ENCODE measurements at places on chromosomes 2 and 18. TPM values are rescaled to one million over a fixed set of nuclear protein-coding genes. Genes with fewer than 3 reads are reported as not detected.

DNA sequence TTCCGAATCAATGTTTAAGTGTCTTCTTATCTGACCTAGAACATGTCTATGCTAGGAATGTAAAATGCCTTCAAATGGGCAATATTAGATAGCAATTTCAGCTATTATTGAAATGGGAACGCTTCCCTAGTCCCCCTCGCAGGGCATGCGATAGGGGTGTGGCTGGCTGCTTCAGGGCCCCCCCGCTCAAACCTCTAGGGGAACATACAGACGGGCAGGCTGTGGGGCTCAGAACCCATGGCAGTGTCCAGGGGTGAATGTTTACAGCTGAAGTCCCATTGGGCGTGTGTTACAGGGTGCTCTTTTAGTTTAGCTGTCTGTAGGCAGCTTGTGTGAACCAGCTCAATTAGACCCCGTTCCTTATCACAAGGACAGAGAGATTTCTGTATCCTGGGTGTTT is 315.9 kb downstream of the DSEL start:
- DNase-seq: no peak

- no peak for DNase-seq
These were observed 322.3 kb downstream of the TSN start for GRCh38 chr2:122077771-122078170.

GRCh38 chr2:127146071-127146725 is 39.2 kb upstream of the BIN1 start:
- DNase-seq: no peak

DNA sequence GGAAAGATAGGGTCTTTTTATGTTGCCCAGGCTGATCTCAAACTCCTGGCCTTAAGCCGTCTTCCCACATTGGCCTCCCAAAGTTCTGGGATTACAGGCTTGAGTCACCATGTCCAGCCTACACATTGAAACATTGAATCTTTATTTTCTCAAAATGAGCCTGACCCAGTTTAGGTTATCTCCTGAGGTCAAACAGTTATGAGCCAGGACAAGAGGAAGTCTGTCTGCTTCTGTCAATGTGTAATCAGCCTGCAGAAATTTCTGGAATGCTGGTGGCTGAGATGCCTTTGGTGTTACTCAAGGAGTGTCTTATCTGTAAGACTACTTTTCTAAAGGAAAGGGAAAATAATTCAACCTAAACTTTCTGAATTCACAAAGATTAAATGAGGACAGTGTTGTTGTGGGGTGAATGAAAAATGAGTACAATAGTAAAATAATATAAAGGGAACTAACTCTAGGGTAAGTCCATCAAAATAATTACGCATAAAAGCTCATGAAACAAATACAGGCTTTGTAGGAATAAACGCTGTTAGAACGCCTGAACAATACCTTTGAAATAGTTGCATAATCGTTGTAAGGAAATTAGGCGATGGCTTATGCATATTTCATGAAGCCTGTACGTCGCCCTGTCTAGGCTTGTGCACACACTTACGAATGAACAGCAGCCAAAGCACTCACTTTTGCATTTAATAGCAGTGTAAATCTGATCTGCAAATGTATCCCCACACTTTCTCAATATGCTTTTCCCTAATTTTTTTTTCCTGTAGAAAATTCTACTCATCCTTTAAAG is 260.8 kb downstream of the RDH14 start:
- no peak for DNase-seq

- no peak for DNase-seq
These were observed 841.6 kb upstream of the SLC39A10 start for GRCh38 chr2:194815475-194815874.

- no peak for DNase-seq
These were observed at the start of gene ICOS for GRCh38 chr2:203936535-203936934. ICOS (plus strand) TSS chr2:203936763; CDS start chr2:203936815, 52 bp downstream.

Gene ALPI
- total RNA-seq: not detected

DNA sequence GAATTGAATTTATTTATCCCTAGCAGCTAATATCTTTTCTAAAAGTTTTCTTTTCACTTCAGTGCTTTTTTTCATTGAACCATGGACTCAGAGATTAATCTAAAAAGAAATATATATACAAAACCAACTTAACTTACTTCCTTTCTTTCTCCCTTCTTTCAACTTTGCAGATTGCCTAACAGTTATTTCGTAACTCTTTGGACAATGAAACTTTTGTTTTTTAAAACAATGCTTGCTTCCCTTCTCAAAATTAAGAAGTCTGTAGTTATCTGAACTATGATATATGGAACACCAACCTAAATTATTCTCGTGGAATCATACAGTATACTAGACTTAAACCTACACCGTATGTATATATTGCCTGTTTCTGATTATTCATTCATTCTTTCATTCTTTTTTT is 62.9 kb downstream of the MIB1 start:
- DNase-seq: no peak

- no peak for DNase-seq
These were observed 6.9 kb upstream of the CD302 start for GRCh38 chr2:159804941-159805340.

Gene TTC27
- 21.0 TPM for total RNA-seq

DNA sequence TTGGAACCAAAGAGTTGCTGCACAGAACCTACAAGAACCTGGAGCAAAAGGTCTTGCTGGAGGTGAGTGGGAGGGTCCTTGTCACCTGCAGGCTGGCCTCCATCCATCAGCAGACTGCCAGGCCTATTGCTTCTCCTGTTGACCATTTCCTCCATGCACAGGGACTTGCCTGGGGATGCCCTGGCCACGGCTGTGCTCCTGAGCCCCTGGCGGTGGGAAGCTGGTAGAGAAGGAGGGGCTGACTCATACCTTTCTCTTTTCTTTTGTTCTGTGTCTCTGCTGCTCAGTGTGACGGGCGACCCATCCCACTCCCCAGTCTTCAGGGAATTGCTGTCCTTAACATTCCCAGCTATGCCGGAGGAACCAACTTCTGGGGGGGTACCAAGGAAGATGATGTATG is 102.6 kb downstream of the DGKD start:
- no peak for DNase-seq

Gene CCDC148
- 2.1 TPM for total RNA-seq

GRCh38 chr18:332007-332406 is 64.2 kb upstream of the THOC1 start:
- DNase-seq: no peak

DNA sequence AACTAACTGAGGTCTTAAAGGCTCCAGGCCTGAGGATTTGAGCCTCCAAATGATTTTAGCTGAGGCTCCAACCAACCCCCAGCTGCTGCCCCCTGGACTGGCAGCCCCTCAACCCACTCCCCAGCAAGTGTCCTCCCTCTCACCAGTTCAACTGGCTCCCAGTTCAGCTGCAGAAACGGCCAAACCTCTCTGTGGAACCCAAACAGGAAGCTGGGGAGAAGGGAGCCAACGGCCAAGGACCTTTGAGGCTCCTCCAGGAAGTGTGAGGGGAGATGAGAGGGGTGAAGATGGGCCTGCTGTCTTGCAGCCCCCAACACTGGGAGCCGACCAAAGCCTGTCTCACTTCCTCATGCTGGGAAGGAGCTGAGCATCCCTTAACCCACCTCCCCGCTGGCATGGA is 24.9 kb downstream of the ZFP36L2 start:
- DNase-seq: no peak

Gene TMEM163
- 0.94 TPM for total RNA-seq

Gene CROCC2
- not detected for total RNA-seq

Gene RNF152
- 2.6 TPM for total RNA-seq

GRCh38 chr2:136164280-136164776 is 46.4 kb upstream of the CXCR4 start:
- DNase-seq: no peak

Gene CCDC85A
- total RNA-seq: 0.22 TPM

DNA sequence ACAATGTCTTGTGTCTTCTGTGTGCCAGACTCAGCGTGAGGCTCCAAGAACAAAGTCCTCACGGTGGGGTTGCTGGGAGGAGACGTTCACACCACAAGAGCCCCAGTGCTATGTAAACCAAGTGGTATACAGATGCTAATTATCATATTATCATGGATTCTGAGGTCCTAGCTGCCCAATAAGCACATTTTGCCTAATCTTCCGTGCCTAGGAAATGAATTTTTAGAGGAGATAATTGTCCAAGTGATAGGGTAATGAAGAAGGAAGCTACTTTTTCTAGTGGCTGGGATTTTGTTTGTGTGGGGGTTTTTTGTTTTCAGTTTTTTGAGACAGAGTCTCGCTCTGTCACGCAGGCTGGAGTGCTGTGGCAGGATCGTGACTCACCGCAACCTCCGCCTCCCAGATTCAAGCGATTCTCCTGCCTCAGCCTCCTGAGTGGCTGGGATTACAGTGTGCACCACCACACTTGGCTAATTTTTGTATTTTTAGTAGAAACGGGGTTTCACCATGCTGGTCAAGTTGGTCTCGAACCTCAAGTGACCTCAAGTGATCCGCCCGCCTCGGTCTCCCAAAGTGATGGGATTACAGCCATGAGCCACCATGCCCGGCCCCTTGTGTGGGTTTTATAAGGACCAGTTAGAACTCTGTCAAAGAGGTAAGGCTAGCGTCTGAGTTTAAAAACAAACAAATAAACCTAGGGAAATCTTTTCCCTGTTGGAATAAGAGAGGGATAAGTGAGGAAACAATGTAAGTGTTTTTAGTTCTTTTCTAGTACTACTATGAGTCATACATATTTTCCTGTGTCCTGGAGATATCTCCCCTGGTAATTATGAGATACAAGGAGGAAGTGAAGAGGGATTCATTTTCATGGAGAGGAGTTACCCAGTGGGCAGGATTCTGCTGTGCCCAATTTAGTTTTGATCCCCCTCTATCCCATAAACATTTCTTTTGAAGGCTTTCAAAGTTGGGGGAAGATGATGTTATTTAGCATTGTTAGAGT is 9.5 kb upstream of the SMAD7 start:
- DNase-seq: peak; percentile 85

GRCh38 chr2:69779258-69780001 is 37.5 kb downstream of the ANXA4 start:
- DNase-seq: no peak

DNA sequence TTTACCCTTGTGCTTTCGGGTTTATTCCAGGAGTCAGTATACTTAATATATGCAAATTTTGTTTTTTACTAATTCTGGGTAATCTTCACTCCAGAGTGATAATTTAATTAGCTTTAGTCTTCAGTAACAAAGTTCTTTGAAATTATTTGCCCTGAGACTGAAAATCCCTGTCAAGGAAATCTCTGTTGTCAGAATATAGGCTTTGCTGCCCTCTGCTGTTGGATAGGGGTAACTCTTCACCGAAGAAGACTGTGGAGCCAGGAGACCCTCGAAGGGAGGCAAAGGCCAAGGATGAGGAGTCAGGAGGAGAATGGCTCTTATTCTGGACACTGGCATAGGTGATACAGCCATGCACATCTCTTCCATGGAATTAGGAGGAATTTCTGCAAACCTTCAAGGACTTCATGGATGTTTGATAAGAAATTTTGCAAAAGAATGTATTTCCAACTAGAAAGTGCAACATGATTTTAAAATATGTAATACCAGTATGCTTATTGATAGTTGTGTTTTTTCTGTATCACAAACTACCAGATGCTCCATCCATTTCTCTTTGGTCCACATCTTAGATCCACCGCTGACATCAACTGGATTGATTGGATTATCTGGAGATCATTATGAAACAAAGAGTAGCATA is 182.3 kb downstream of the RDH14 start:
- peak; percentile 37 for DNase-seq

GRCh38 chr18:6866552-6867085 is 137.1 kb downstream of the ARHGAP28 start:
- no peak for DNase-seq

Gene SKOR2
- total RNA-seq: 0.34 TPM

DNA sequence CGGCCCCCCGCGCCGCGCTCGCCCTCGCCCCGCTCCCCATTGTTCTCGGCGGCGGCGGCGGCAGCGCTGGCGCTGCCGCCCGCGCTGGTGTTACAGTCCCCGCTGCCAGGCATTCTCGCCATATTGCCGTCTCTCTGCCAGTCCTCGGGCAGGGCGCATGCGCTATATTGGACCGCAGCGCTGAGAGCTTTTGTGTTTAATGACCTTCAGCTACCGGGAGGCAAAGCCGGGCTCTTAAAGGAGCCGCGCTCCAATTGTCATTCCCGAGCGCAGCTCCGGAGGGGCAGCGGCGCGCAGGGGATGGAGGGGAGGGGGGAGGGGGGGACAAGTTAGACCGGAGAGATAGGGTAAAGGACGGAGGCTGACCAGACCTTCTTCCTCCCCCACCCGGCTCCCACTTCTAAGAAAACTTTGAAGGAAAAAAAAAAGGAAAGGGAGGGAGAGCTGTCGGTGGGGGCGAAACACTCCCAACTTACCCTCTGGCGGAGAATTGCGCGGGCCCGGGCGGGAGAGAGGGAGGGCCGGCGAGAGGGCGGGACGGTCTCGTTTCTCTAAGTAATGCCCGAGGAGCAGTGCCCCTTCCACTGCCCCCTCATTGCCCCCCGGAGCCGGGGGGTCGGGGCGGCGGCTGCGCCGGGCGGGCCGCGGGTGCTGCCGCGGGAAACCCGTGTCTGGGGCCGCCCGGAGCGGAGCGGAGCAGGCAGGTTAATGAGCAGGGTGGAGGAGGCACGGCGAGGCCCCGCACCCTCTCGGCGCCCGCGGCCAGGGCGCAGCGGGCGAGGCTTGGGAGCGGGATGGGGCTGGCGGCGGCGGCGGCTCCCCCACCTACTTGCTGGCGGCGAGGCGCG is at the start of gene KCTD1:
TSS of gene KCTD1 (minus strand) at position 139 of the 848 bp plus-strand sequence. CDS start at position 122, 17 bp downstream.
- peak; percentile 81 for DNase-seq

GRCh38 chr2:32633040-32633439 is 5.2 kb downstream of the TTC27 start:
- no peak for DNase-seq

Gene LRRTM4
- total RNA-seq: 8.5 TPM

Gene PDCD1
- total RNA-seq: 0.30 TPM

- DNase-seq: no peak
These were observed 401.8 kb downstream of the GALR1 start for GRCh38 chr18:77651441-77651840.
